Ascending aorta (tissue), 2 donors: ENCODE measurements at places on chromosomes 3 and 15.

DNA sequence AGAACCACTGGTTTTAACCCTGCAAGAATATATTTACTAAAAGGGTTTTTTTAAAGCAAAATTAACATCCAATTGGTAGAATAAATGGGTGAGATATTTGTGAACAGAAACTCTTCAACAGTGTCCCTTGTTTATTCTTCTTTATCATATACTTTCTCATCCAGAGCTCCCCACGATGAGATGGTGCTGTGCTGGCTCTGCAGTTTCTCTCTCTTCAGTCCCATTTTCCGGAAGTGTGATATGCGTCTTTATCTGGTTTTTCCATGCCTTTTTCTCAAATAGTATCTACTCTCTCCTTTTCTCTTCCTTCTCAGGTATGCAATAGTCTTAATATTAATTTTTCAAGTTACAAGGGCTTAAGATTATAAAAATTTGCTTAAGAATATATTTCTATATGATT lies 1.5 kb downstream of the EAF2 start:
- peaks cover 4% of the 10 kb centered on the region for H3K36me3 ChIP-seq
- DNase-seq: no peak
- no peak overlapping the region for H3K27ac ChIP-seq
- no peaks in the 10 kb centered on the region for H3K27me3 ChIP-seq

- no peaks in the 10 kb centered on the region for H3K27me3 ChIP-seq
- no peaks in the 10 kb centered on the region for H3K4me1 ChIP-seq
- no peak overlapping the region for H3K4me3 ChIP-seq
- H3K36me3 ChIP-seq: no peaks in the 10 kb centered on the region
- no peak for DNase-seq
- no peak overlapping the region for H3K27ac ChIP-seq
Observed at GRCh38 chr3:80014576-80014975, 246.8 kb upstream of the ROBO1 start.

GRCh38 chr3:102802819-102803420 lies 368.1 kb downstream of the ZPLD1 start:
- no peaks in the 10 kb centered on the region for H3K4me1 ChIP-seq
- H3K27ac ChIP-seq: no peak overlapping the region
- no peak for DNase-seq
- no peak overlapping the region for H3K4me3 ChIP-seq
- no peaks in the 10 kb centered on the region for H3K27me3 ChIP-seq

DNA sequence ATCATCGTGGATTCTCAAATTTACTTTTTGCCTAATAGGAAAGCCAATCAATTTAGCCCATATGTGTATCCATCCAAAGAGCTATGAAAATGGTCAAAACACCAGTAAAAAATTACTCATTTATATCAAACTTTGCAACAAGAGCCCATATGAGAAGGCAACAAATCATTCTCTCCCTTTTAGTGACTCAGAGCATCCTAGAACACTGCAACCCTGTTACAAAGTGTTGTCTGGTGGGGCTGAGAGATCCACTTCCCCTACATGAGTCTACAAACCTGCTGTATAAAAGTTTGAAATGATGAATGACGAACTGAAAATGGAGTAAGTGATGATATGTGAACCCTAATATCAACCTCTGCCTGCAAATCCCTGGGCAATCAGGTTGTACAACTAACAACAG lies 23.3 kb downstream of the PDZRN3 start:
- H3K4me1 ChIP-seq: peaks cover 54% of the 10 kb centered on the region
- H3K27me3 ChIP-seq: no peaks in the 10 kb centered on the region
- peak overlapping the region; percentile 37 for H3K27ac ChIP-seq
- H3K4me3 ChIP-seq: no peak overlapping the region
- peaks cover 7% of the 10 kb centered on the region for H3K36me3 ChIP-seq
- DNase-seq: no peak

- H3K36me3 ChIP-seq: no peaks in the 10 kb centered on the region
- H3K27me3 ChIP-seq: no peaks in the 10 kb centered on the region
- DNase-seq: no peak
- H3K27ac ChIP-seq: no peak overlapping the region
Observed at GRCh38 chr3:163614886-163615285, 1463.4 kb downstream of the SI start.

DNA sequence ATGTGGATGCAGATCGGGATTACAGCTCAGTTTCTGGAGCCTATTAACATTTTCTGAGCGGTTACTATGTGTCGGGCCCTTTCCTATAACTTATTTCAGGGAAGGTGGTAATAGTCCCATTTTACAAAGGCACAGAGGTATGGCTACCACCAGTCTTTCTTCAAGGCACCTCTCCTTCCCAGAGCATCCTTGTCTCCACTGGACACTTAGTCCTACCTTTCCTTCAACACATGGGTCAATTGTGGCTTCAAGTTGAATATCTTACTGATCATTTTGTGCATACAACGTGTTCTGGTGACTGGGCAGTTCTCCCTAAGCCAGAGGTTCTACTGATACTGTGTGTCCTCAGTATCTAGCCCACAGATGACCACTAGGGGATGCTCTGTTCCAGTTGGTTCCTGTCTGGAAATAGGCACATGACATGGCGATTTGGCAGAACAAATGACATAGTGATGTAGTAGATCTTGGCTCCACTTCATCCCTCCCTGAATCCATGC lies 60.7 kb upstream of the CMTM8 start:
- H3K4me3 ChIP-seq: no peak overlapping the region
- peak; percentile 68 for DNase-seq
- H3K36me3 ChIP-seq: no peaks in the 10 kb centered on the region

- no peak for DNase-seq
- H3K4me3 ChIP-seq: no peak overlapping the region
- H3K4me1 ChIP-seq: no peaks in the 10 kb centered on the region
- no peaks in the 10 kb centered on the region for H3K27me3 ChIP-seq
- no peaks in the 10 kb centered on the region for H3K36me3 ChIP-seq
- H3K27ac ChIP-seq: no peak overlapping the region
Observed at GRCh38 chr3:141306276-141306675, 62.0 kb upstream of the ZBTB38 start.

GRCh38 chr3:9339761-9340471 lies 22.9 kb upstream of the THUMPD3 start:
- no peak overlapping the region for H3K27ac ChIP-seq
- H3K4me3 ChIP-seq: no peak overlapping the region
- no peak for DNase-seq
- H3K36me3 ChIP-seq: no peaks in the 10 kb centered on the region

- peaks cover 66% of the 10 kb centered on the region for H3K36me3 ChIP-seq
- H3K27ac ChIP-seq: no peak overlapping the region
- H3K4me1 ChIP-seq: peaks cover 4% of the 10 kb centered on the region
- no peak for DNase-seq
- no peak overlapping the region for H3K4me3 ChIP-seq
Observed at GRCh38 chr3:126345231-126345630, 12.0 kb downstream of the KLF15 start.

- no peak overlapping the region for H3K27ac ChIP-seq
- no peaks in the 10 kb centered on the region for H3K27me3 ChIP-seq
- no peaks in the 10 kb centered on the region for H3K4me1 ChIP-seq
Observed at GRCh38 chr3:89032346-89033013, 74.9 kb upstream of the EPHA3 start.

DNA sequence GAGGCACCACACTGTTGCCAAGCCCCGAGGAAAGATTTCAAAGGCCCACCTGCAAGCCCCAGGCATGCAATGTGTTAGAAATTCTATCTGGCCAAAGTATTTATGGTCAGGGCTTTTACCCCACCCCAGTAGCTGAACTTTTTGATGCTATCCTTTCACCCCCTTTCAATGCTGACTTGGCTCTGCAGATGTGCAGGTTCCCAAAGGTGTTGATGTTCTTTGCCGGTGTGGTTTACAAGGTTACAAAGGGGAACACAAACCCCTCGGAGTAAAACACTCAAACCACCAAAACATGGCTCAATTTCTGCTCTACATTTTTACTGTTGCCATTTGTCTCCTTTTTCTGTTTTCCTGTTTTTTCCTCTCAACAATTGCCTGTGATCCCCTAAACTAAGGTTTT lies 145.4 kb upstream of the BNIP2 start:
- no peaks in the 10 kb centered on the region for H3K4me1 ChIP-seq
- no peak for DNase-seq
- H3K27me3 ChIP-seq: no peaks in the 10 kb centered on the region
- no peaks in the 10 kb centered on the region for H3K36me3 ChIP-seq

GRCh38 chr3:108285176-108285575 lies 11.2 kb upstream of the HHLA2 start:
- H3K4me1 ChIP-seq: no peaks in the 10 kb centered on the region
- no peaks in the 10 kb centered on the region for H3K27me3 ChIP-seq
- no peak overlapping the region for H3K27ac ChIP-seq

GRCh38 chr15:75163150-75163564 lies 38.5 kb upstream of the C15orf39 start:
- no peaks in the 10 kb centered on the region for H3K27me3 ChIP-seq
- H3K4me1 ChIP-seq: no peaks in the 10 kb centered on the region
- H3K27ac ChIP-seq: no peak overlapping the region
- H3K4me3 ChIP-seq: no peak overlapping the region
- H3K36me3 ChIP-seq: no peaks in the 10 kb centered on the region
- no peak for DNase-seq

DNA sequence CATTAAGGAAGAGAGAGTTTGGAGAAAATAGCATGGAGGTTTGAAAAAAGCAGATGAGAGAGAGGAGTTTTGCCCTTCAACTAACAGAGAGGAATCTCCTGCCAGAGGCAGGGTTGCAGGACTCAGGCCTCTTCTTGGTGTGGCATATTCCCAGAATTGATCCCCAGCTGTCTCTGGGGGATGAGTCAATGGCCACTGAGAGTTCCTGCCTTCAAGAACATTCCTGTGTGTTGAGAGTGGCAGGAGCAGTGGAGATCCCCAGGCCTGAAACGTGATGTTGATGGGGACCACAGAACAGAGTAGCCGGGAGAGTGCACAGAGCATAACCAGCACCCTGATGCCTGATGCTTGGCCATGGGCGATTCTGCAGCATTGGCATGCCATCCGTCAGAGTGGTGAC lies 348.4 kb upstream of the THBS1 start:
- H3K4me3 ChIP-seq: no peak overlapping the region
- H3K36me3 ChIP-seq: no peaks in the 10 kb centered on the region
- no peak overlapping the region for H3K27ac ChIP-seq

DNA sequence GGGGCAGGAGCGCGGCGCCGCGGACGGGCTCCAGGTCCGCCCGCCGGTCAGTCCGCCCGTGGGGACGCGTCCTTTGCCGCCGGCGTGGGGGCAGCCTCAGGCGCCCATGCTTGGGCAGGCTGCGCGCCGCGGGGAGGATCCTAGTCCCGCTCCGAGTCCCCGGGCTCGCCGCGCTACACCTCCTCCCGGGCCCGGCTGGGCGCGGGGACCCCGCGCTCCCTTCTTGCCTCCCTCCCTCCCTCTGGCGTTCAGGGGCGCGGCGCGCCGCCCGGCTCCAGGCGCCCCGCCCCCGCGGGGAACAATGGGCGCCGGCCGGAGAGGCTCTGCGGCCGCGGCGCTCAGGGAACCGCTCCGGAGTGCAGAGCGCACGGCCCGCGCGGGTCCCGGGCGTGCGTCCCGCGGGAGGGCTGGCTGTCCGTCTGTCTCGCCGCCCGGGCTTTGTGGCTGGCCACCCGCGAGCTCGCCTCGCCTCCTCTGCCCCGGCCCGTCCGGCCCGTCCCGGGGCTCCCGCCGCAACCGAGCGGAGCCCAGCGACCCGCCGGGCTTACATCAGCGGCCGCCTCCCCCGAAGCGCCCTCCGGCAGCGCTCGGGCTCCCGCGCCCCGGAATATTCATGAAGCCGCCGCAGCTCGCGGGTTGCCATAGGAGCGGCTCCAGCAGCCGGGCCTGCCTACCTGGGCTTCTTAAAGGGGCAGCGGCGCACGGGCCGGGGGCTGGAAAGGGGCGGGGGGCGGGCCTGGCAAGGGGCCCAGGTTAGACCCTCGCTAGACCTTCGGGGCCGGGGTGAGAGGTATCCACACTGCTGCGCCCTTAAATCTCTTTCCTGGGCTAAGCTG lies at the start of gene HCN4:
TSS of gene HCN4 (minus strand) at position 658 of the 836 bp plus-strand sequence. CDS start 688 bp downstream, outside the sequence.
- H3K36me3 ChIP-seq: no peaks in the 10 kb centered on the region
- H3K27ac ChIP-seq: no peak within 1 kb of the TSS
- H3K27me3 ChIP-seq: peaks cover 6% of the 10 kb centered on the region
- H3K4me3 ChIP-seq: peak within 1 kb of the TSS; percentile 36

GRCh38 chr3:82080261-82080660 lies 318.8 kb upstream of the GBE1 start:
- no peak for DNase-seq
- no peak overlapping the region for H3K4me3 ChIP-seq
- H3K27ac ChIP-seq: no peak overlapping the region
- H3K36me3 ChIP-seq: no peaks in the 10 kb centered on the region
- no peaks in the 10 kb centered on the region for H3K4me1 ChIP-seq
- no peaks in the 10 kb centered on the region for H3K27me3 ChIP-seq

GRCh38 chr15:70127288-70127746 lies 29.6 kb upstream of the TLE3 start:
- DNase-seq: no peak
- H3K27ac ChIP-seq: no peak overlapping the region
- H3K4me1 ChIP-seq: no peaks in the 10 kb centered on the region
- H3K27me3 ChIP-seq: no peaks in the 10 kb centered on the region
- no peak overlapping the region for H3K4me3 ChIP-seq

DNA sequence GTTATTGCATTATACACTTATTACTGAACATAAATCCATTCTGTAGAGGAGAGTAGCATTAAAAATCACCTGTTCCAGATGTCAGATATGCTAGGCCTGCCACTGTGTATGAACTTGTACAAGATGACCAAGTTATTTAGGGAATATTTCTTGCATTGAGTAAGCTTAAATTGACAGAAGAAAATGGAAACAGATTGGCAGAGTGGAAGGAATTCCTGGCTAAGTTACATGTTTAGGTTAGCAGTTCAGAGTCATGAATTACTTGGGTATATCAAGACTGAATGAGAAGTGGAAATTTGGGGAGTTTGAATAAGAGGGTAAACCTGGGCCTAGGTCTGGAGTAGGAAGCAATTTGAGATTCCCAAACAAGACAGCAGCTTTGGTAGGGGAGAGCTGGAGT lies 44.6 kb downstream of the ARHGAP31 start:
- no peak overlapping the region for H3K27ac ChIP-seq
- no peaks in the 10 kb centered on the region for H3K27me3 ChIP-seq
- H3K36me3 ChIP-seq: no peaks in the 10 kb centered on the region
- no peak overlapping the region for H3K4me3 ChIP-seq
